ENCODE measurements at places on chromosomes 5 and 9. TPM values are rescaled to one million over a fixed set of nuclear protein-coding genes. Genes with fewer than 3 reads are reported as not detected.

DNA sequence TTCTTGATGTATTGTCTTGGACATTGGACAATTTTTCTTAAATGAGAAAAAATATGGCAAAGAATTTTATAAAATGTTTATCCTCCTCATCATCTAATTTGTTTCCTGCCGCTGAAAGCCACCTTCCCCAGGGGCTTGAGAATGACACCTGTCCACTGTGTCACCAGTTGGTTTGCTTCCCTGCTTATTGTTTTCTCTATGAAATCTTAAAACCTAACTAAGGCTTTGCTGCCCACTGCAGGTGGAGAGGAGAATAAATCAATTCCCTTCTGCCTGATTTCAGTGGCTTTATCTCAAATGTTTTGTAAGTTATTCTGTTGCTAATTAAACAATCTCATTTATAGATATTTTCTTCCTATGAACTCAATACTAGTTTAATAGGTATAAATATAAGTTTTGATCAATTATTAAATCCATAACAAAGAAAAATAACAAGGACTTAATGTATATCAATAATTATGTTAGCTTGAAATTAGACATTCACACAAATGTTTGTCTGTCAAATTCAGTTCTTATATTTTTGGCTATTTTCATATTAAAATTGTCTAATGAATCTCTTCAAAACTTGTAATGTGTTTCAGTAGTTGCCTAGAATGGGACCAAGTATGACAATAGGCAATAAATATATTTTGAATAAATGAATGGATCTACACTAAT is 822.5 kb downstream of the PTPRD start:
- no peak for DNase-seq

IL3 gene
- not detected for total RNA-seq

DNA sequence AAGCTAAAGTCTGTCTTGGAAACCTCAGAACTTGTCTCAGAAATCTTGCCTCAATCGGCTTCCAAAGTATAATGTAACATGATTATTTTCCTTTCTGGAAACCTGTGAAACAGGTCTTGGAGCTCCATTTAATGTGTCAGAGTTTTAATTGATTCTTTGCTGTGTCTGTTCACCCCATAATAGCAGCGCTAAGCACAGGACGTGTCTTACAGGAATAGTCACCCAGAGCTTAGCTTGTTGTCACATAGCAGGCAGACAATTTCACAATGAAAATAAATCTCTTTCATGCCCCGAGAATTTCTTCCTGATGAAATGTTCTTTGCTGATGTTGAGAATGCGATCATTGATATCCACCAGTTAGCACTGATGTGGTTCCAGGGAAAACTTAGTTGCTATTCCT is 40.2 kb upstream of the PTPN3 start:
- DNase-seq = no peak

CCNJL gene
- 8.2 TPM for total RNA-seq

ELL2 gene
- total RNA-seq = 50.8 TPM

- DNase-seq = no peak
Measured at GRCh38 chr9:99561961-99562565, 259.6 kb upstream of the NR4A3 start.

EDIL3 gene
- total RNA-seq = 470 TPM

DNA sequence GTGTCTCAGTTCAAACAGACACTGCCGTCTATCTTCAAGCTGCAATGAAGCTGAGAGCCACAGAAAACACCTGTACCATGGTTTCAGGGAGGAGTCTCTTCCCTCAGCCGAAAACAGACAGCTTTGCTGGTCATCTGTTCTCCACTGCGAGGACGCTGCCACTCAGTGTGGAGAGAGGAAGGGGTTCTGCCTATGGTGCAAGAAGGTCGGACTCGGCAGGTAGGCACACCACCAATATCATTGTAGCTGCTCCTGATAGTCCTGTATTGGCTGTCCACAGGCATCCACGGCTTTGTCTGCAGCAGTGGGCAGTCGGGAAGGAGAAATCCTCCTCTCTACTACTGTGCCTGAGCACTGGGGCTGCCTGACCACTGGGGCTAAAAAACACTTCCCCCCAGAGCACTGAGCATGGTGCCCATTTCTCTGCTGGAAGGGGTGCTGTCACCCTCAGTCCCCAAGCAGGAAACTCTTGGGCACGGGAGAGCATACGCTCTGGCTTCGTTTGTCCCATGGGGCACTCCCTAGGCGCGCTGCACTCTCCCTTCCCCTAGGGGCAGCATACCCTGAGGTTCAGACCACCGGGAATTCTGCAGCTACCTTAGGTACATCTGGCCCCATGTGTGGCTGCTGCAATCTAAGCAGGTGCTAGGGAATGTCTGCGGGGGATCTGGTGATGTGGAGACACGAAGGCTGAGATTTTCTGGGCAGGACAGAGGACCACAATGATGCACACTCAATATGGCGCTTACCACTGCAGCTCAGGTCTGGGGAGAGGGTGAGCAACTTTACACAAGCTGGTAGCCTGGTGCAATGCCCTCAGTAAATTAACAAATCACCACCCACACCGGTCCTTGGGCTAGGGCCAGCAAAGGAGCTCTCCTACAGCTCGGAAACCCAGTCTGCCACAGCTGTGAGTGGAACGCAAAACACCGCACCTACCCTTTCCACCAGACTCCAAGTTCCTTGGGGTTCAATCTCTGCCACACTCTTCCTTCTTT is 880.9 kb upstream of the SEMA6A start:
- DNase-seq = no peak

PCDHGA6 gene
- total RNA-seq = 0.18 TPM

CNTNAP3 gene
- total RNA-seq = 30.4 TPM

DNA sequence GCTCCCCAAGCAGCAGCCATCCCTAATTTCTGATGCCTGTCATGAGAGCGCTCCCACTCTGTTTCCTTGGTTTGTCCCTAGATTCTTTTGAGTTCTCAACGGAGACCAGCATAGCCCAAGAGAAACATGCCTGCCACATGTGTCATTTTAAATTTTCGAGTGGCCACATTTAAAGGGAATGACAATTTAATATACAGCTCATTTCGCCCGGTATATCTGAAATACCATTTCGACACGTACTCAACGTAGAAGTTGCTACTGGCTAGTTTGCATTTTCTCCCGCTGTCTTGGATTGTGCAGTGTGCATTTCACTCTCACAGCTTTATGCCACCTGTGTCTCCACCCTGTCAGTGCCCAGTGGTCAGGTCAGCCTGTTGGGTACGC is 21.0 kb downstream of the LPCAT1 start:
- DNase-seq = no peak

KIF24 gene
- 1.5 TPM for total RNA-seq

DNA sequence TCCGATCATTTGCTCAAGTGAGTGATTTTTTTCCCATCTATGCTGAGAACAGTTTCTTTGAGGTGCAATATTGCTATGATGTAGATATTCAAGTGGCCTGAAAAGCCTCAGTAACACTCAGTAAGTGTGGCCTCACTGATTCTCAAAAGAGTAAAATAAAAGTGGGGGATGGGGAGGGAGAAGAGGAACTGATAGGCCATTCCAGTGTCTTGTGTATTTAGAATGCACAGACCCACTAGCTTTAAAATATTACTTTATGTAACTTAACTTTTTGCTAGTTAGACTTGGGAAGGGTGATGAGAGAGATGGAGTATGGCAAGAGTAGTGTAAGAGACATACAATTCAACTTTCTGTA is 79.5 kb upstream of the ZNF608 start:
- no peak for DNase-seq

- no peak for DNase-seq
Measured at GRCh38 chr9:23447166-23447565, 378.9 kb downstream of the ELAVL2 start.

GRCh38 chr9:89817151-89817950 is 212.5 kb downstream of the GADD45G start:
- DNase-seq = peak; percentile 63

DIPK1B gene
- 11.4 TPM for total RNA-seq

- no peak for DNase-seq
Measured at GRCh38 chr9:93049491-93049890, 9.0 kb upstream of the SUSD3 start.

- DNase-seq = no peak
Measured at GRCh38 chr5:106097340-106097739, 1573.4 kb downstream of the EFNA5 start.

DNA sequence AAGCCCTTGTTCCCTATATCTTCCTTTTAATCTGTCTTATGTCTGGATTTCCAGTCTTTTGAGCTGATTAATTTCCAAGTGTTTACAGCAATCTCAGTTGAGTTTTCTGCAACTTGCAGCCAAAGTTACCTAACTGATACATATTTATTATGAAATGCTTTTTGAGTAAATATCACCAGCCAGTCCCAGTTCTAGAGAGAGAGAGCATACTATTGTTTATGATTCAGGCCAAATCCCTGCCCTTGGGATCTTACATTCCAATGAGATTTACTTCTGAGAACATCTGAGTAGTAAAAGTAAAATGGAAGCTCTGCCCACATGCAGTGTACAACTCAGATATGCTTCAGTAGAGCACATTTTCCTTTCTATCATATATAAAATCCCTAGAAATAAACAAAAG is 661.7 kb downstream of the KCTD16 start:
- no peak for DNase-seq

DNA sequence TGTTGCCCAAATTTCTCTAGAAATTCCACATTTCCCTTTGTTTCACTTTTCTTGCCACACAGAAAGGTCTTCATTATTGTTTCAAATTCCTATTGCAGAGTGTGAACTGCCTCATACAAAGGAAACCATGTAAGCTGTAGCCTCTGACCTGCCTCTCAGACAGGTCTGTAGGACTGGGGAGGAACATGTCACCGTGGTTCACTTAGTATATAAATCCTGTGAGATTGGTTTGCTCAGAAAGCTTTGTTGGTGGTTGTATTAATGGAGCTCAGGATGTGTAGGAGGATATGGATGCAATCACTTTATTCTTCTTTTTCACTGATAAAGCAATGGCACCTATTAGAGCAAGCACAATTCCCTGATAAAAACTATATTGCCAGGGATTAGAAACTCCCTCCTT is 4.2 kb downstream of the SGCD start:
- DNase-seq = no peak

DNA sequence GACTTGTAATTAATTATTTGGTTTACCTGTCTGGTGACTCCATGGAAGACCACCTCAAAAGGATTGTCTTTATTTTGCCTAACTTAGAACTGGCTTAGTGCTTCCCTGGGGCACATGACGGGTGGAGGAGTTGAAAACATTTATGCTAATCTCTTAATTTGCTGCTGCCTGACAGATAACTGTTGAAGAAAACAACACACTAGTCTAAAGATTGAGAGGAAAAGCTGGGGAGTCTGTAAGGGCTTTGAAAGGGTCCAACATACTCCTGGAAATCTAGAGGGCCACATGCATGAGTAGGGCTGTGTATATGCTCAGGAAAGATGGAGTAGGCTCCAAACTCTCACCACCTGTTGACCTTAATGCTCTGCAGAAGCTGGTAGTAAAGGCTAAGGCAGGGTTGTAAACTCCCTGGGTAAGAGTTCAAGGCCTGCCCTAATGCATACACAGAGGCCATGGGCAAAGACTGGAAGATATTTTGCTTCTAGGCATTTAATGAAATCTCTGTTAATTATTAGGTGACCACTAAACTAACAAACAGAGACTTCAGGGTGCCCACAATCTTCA is 40.7 kb downstream of the NR3C1 start:
- no peak for DNase-seq

DNA sequence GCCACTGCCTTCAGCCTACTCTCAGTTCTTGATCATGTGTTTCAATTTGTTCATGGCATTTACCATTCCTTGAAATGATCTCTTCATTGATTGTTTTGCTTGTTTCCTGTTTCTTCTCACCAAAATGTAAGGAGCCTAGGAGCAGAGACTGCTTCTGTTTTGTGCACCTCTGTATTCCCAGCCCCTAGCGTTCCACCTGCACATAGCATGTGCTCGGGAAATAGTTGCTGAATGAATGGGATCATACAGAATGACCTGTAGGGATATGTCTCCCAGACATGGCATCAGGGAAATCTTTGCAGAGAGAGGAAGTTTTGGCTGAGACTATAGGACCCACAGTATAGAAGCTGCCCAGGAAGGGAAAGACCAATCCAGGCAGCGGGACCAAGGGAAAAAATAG is 6.2 kb upstream of the CERCAM start:
- DNase-seq = no peak

- no peak for DNase-seq
Measured at GRCh38 chr9:135533113-135533512, 11.9 kb downstream of the LCN1 start.

DNA sequence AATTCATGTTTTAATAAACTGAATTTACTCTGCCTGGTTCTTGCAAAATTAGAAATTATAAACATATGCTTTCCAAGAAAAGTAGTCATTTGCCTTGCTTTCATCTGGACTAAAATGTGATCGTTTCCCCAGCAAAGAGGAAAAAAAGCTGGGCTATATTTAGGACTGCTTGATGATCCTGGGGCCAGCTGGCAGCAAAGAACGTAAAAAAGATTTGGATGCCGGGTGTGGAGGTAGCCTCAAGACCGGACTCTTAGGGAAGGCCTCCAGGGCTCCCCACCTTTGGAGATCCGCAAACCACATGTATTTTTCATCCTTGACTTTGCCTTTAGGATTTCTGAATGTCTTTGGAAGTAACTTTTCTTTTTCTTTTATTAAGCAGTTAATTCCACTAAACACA is 156.1 kb upstream of the SEMA6A start:
- DNase-seq = no peak

- DNase-seq = no peak
Measured at GRCh38 chr5:150042459-150042858, 41.9 kb downstream of the HMGXB3 start.

GRCh38 chr5:85556464-85556863 is 1061.3 kb upstream of the COX7C start:
- DNase-seq = no peak

OR1Q1 gene
- total RNA-seq = not detected

CDH6 gene
- 792 TPM for total RNA-seq

GRCh38 chr9:33234511-33235467 is 5.2 kb upstream of the SPINK4 start:
- no peak for DNase-seq
